ENCODE measurements at places on chromosomes 5 and 9. TPM values are rescaled to one million over a fixed set of nuclear protein-coding genes. Genes with fewer than 3 reads are reported as not detected.
A peak's percentile ranks its signal among the peaks of the same experiment; 100 is the strongest.

- DNase-seq, result peak; percentile 79
Observed at GRCh38 chr9:133347515-133347984, 381 bp downstream of the MED22 start.

SPACA9 gene
- polyA plus RNA-seq, result 11.2 TPM

DNA sequence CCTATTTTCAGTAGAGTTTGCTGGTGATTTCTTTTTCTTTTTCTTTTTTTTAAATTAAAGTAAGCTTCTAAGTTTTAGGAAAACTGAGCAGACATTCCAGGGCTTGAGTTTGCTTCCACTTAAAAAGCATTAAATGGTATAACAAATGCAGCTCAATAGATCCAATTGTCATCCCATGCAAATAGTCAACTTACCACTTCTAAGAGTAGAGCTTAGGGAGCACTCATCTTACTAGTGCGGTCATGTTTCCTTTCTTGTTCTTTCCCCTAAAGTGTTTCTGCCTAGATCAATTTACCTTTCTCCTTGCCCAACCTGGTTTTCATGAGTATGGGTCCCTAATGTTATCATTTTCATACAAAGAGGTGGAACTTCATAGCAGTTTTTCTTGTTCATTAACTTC lies 13.0 kb upstream of the CEP120 start:
- no peak for DNase-seq

DNA sequence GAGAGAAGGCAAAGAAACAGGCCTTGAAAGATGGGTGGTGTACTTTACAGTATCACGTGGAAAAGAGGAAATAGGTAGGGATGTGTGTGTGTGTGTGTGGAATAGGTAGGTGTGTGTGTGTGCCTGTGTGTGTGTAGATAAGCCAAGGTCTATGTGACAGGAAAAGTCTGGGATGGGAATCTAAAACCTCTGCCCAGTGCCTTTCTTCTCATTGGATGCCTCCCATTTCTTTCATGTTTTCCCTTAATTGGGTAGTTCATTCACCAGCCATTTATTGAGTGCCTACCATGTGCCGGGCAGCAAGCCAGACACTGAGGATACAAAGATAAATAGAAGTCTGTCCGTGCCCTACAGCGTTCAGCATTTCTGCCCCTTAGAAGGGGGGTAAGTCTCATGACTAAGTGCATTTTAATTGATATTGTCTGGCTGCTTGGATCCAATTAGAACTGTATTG lies 1.0 kb downstream of the URM1 start:
- DNase-seq, result no peak

DAB2IP gene
- 25.5 TPM for polyA plus RNA-seq

- DNase-seq, result peak; percentile 80
Observed at GRCh38 chr5:141512911-141513626, 24.2 kb downstream of the PCDHGC5 start.

DDX4 gene
- polyA plus RNA-seq, result not detected

GRCh38 chr9:68964102-68964541 lies 49.8 kb downstream of the PRKACG start:
- no peak for DNase-seq

DNA sequence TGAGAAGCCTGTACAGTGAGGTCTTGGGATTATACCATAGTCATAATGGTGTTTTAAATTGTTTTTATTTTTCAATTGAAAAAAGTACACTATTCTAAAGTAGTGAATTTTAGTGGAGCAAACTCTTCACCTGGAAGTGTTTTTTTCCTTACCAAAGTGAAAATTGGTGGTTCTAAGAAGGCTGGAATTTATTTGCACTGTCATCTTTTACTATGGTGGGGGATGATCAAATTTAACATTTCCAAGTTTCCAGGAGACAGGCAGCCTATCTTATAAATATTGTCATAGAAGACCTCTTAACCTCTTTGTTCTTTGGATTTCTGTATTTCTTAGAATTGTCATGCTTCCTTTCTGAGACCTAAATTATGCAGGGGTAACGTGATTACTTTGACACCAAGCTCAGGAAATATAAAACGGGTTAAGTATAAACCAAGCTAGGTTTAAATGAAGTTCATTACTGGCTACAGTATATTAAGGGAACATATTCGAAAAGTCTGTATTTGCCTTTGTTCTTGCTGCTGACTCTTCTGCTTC lies 20.2 kb downstream of the NDFIP1 start:
- DNase-seq, result no peak

DNA sequence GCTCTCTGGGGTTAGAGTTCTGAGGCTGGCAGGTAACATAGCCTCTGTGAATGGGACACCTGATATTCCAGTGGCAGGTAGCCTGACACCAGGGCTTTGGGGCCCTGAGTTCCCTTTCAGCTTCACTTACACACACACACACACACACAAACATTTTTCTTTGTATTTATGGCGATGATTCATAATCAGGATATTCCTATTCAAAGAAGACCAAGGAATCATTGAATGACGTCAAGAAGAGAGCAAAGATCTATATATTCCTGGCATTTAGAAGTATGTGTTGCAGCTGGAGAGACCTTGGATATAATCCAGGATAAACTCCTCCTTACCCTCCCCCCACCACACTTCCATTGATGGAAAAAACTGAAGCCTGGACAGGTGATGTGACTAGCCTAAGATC lies 7.9 kb upstream of the ENTREP1 start:
- no peak for DNase-seq

DNA sequence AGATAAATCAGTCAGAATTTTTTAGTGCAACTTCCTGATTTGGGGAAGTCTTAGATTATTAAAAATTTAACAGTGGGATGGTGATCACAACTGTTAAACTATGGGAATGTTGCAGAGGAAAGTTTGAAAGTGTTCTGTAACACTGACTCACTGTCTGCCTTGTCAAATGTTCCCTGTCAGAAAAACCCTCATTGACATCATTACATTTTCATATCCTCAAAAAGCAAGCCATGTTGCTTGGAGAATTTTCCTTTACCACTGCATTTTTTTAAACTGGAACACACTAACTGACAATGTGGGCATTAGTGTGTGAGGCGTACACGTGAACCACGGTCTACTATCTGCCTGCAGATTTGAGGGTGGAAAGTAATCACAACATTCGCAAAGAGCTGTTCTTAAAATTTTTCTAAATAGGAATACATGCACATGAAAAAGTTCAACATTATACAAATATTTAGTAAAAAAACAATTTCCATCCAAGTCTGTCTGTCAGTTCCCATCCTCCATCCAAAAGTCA lies 28.6 kb upstream of the IL7R start:
- no peak for DNase-seq

STKLD1 gene
- 1.3 TPM for polyA plus RNA-seq

- DNase-seq, result peak; percentile 94
Observed at GRCh38 chr5:39424736-39425637, at the start of gene DAB2. Gene DAB2 (minus strand): TSS chr5:39424980. CDS start chr5:39394320, 30,660 bp downstream.

DNA sequence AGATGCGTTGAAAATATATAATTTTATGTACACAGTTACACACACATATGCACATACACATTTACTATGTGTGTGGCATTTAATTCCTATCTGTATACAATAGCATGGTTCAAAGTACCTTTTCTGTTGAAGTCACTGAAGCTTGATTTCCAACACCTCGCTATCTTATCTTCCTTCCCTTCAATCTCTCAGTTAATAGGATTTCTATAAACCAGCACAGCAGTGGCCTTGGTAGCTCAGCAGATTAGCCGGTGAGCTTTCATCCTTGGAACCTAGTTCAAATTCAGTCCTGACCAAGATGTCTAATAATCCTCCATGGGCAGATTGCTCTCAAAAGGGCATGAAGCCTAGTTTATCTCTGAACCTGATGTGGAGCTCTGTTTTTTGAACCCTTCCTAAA lies 2389.5 kb downstream of the MAT2B start:
- no peak for DNase-seq

GRCh38 chr9:17272536-17272935 lies 137.7 kb downstream of the CNTLN start:
- no peak for DNase-seq

GRCh38 chr5:6875376-6875775 lies 162.1 kb downstream of the TENT4A start:
- no peak for DNase-seq

PDE8B gene
- 15.1 TPM for polyA plus RNA-seq

CEMIP2 gene
- 12.1 TPM for polyA plus RNA-seq

- no peak for DNase-seq
Observed at GRCh38 chr5:114192108-114192507, 169.8 kb upstream of the KCNN2 start.

GRCh38 chr9:75964427-75964826 lies 74.0 kb downstream of the PCSK5 start:
- DNase-seq, result no peak

MTRR gene
- 15.0 TPM for polyA plus RNA-seq

IFT74 gene
- 9.3 TPM for polyA plus RNA-seq

GRCh38 chr5:173455599-173455957 lies 127.4 kb upstream of the STC2 start:
- DNase-seq, result no peak

ZDHHC12 gene
- 13.1 TPM for polyA plus RNA-seq

NUTM2G gene
- 0.02 TPM for polyA plus RNA-seq
